Osteocyte (in vitro differentiated cells): ENCODE measurements at places on chromosomes 16 and 17. TPM values are rescaled to one million over a fixed set of nuclear protein-coding genes. Genes with fewer than 3 reads are reported as not detected.
A peak's percentile ranks its signal among the peaks of the same experiment; 100 is the strongest.

DNA sequence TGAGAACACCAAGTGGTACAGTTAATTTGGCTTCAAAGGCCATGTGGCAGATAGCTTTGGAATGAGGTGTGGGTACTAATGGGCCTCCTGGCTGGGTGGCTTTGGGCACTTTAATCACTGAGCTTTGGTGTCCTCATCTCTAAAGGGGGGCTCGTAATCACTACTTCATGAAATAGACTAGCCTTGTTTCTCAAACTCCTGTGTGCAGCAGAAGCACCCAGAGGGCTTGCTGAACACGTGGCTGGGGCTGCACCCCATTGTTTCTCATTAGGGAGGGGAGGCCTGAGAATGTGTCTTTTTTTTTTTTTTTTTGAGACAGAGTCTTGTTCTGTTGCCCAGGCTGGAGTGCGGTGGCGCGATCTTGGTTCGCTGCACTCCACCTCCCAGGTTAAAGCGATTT is 5.8 kb downstream of the EPN2 start:
- DNase-seq: no peak

GRCh38 chr17:14091367-14091766 is 22.1 kb downstream of the COX10 start:
- no peak for DNase-seq

GRCh38 chr16:20847550-20847949 is 41.2 kb downstream of the REXO5 start:
- no peak for DNase-seq

CFAP97D1 gene
- not detected in 2 replicates for total RNA-seq

DNA sequence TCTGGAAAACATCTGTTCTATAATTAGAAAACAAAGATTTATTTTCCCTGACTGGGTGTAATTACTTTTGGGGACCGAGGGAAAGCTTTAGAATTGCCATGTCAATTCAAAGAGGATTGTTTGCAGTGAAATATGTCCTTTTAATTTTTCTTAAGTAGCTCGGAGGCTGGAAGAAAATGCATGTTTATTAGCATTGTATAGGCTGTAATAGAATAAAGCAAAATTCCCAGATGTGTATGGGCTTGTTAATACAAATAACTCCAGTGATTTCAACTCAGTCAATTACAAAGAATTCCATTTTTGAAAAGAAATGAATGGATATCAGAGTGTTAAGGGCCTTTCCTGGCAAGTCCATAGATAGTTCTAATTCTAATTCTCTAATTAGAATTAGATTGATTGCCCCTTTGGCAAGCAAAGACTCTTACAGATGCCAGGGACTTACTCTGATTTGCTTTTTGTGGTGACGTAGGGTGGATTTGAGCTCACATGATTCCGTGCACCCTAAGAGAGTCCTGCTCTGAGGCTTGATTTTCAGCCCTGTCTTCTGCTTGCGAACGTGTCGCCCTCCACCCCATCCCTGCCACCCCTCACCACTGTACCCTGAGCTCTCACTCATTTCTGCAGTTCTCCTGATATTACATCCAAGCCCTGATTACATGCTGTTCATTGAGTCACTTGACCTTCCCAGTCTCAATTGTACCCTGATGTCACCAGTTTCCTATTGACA is 70.0 kb upstream of the FAM20A start:
- DNase-seq: no peak

GRCh38 chr17:79074649-79075445 is at the start of gene ENGASE:
Gene ENGASE (plus strand): TSS chr17:79074824. CDS start chr17:79074945, 121 bp downstream.
- DNase-seq: peak; percentile 98

GFER gene
- 21.2 and 24.7 TPM in 2 replicates for total RNA-seq

DNA sequence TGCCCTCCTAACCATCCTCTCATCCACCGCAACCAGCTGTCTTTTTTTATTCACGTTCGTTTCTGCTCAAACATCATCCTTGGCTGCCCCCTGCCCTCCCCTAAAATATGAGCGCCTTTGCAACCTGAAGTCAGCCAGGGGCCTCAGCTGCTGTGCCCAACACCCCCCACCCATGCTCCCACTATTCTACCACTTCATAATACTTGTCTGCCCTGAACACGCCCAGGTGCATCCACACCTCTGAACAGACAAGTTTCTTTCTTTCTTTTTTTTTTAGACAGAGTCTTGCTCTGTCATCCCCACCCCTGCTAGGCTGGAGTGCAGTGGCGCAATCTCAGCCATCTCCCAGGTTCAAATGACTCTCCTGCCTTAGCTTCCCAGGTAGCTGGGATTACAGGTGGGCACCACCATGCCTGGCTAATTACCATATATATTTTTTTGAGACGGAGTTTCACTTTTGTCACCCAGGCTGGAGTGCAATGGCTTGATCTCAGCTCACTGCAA is 26.9 kb downstream of the CEP295NL start:
- DNase-seq: no peak

DNA sequence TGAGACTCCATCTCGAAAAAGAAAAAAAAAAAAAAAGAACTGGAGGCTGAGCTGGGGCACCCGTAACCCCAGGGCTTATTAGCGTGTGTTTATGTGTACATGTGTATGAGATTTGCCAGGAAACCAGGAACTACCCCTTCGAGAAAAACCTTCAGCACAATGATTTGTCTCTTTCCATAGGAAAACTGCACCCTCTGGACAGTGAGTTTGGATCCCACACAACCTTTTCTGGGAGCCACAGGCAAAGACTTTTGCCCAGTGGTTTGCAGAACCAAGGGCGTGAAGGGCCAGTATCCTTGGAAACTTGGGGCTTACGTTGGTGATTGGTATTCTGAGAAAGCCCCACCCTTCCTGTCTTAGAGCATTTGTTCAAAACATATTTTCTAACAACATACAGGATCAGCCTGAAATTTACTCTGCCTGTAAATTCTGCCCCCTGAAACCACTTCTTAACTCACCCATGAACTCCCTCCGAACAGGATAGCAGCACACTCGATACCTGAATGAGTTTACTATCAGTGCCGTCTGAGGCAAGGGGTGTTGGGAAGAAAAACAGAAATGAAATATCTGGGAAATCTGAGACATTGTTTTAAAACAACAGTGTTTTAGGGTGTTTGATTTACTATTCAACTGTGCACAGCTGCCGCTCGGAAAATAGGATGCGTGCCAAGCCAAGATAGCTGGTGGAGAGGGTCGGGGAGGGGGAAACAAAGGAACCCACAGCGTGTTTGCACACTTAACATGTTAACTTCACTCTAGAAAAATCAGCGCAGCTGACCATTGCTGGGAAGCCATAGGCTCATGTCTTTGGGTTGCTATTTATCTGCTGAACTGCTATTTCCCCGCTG is 40.2 kb upstream of the MAF start:
- no peak for DNase-seq

- peak; percentile 51 for DNase-seq
These were observed 65.5 kb downstream of the IQCK start for GRCh38 chr16:19783363-19784182.

GRCh38 chr16:86930001-86930400 is 351.7 kb downstream of the FOXL1 start:
- DNase-seq: no peak

- no peak for DNase-seq
These were observed 28.4 kb downstream of the MYH3 start for GRCh38 chr17:10628756-10629155.

CCDC92B gene
- total RNA-seq: not detected in 2 replicates

- DNase-seq: no peak
These were observed 370.8 kb upstream of the ZFHX3 start for GRCh38 chr16:73418691-73419090.

DNA sequence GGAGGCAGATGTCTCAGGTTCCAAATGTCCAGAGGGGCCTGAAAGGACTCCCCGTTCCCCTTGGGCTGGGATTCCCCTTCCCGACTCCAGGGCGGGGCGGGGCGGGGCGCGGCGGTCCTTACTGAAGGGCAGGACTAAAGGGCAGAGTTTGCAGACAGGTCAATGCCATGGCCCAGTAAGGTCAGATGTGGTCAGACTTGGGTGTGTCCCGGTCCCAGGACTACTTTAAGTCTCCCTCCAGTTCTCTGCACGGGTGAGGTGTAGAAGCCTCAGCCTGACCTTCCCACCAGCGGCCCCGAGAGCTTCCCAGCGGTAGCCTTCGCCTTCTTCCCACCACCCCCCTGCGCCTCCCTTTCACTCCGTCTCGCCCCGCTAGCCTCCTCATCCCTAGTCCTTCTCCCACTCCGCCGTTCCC is 532 bp downstream of the KDM6B start:
- DNase-seq: no peak

DNA sequence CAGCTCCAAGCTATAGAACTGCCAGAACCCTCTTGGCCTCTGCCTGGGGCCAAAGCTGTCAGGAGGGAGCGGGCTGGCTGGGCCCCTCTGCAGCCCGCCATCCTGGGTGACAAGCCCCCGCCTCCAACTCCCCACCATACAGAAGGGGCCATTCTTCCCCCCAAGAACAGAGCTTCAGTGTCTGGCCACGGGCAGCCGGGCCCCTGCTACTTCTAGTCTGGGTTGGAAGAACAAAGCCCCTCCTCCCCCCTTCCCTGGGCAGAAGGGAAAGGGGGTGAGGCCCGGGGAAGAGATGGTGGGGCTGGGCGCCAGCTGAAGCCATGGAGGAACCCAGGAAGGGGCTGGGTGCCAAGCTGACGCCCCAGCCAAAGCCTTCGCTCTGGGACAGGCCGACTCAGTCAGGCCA is 9.0 kb downstream of the NAT9 start:
- no peak for DNase-seq

- no peak for DNase-seq
These were observed 49.9 kb downstream of the NLRC5 start for GRCh38 chr16:57039148-57039812.

EVPLL gene
- total RNA-seq: not detected in 2 replicates

- no peak for DNase-seq
These were observed 8.7 kb downstream of the ARHGAP27 start for GRCh38 chr17:45423975-45424335.

ARHGAP44 gene
- total RNA-seq: 4.9 and 7.2 TPM in 2 replicates

DNA sequence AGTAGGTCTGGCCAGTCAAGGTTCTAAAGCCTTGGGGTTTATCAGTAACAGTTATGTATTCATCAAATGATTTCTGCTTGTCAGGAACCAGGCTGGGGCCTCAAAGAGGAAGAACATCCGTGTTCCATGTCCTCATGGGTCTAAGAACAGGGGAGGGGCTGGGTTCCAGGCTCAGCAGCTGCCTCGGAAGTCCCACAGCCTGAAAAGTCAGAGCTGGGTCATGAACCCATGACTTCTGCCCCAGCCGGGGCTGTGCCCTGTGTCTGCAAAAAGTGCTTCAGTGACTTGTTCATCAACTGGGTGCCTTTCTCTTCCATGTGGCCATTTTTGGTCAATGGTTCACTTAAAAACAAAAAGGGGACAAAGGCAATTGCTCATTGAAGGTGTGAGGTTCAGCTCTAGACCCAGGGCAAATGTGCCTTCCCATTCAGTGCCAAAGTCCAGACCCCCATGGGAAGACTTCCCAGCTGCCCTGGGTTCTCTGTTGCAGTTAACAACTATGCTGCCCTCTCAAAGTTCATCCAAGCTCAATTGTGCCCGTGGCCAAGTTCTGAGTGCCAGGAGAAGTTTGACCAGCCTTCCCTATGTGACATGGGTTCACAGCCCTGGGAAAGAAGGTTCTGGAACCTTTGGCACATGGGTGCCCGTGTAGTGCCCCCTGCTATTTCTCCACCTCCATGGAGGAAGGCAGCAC is 18.5 kb downstream of the TBKBP1 start:
- DNase-seq: no peak

DNA sequence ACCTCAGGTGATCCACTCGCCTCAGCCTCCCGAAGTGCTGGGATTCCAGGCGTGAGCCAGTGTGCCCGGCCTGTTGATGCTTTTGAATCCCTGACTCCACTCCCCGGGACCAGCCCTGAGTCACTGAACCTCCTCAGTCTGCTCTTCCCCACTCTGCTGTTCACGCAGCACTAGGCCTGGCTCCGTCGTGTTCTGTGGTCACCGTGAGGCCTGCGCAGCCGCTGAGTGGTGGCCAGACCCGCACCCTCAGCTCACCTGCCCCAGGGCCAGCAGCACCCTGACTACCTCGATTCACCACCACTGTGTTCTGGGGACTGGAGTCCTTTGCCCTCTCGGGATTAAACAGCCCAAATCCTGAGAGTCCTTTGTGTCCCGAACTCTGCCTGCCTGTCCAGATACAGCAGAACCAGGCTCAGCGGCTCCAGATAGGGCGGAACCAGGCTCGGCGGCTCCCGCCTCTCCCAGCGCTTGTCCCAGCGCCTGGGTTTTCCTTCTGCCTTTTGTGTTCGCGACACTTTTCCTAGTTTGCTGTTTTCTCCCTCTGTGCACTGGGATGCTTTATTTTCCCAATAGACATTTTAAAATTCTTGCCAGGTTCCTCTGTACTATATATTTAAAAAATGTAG is 58.6 kb upstream of the ENDOV start:
- no peak for DNase-seq

SDF2 gene
- total RNA-seq: 71.0 and 73.0 TPM in 2 replicates

TP53TG3F gene
- not detected in 2 replicates for total RNA-seq

- peak; percentile 56 for DNase-seq
These were observed 73.1 kb upstream of the TANC2 start for GRCh38 chr17:62892870-62893338.

SNX20 gene
- total RNA-seq: not detected in 2 replicates

DNA sequence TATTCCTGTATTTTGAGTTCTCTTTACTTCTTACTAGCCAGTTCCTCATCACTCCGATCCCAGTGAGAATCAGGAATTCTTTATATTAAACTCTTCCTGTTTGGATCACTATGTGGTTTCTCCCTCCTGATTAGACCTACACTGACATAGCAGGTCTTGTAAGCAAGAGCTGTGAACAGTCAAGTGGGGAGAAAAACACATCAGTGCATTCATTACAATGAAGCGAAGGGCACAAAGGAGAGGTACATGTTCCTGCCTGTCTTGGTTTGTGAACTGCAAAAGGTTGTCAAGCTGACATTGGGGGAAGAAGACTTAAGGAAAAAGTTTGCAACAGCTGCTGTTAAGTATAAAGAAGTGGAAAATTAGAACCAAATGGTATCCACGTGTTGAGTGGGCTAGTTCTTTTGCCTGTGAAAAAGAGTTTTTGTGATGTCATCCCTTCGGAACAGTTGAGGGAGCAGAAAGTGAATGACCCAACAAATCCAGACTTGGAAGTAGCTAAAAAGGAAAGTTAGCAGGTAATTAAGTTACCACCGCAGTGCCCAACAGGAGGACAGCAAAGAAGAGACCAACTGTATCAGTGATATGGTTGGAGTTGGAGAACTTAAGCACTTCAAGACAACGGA is 23.0 kb upstream of the TRIM25 start:
- DNase-seq: no peak

PARN gene
- total RNA-seq: 34.2 and 36.8 TPM in 2 replicates
